ENCODE measurements at places on chromosomes 1 and 21.

DNA sequence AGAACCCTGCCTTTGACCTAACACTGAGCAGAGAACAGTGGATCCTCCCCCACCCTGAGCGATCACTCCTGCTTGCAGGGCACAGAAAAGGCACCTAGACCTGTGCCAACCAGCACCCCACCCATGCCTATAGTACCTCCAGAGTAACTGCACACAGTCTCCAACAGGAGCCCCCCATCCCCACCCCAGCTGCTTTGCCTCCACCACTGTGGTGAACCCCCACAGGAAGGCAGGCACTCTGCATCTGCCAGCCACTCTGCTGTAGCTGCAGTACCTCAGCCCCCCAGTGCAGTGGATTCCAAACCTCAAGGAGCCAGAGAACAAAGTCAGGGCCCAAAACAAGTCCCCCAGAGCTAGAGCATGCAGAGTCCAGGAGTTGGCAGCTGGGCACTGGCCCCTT, 10.7 kb downstream of the SPATC1L start:
- no peak for DNase-seq

GRCh38 chr1:21494196-21494595, 15.0 kb upstream of the ALPL start:
- DNase-seq = no peak

- no peak for DNase-seq
Measured at GRCh38 chr1:46490406-46490655, 695 bp downstream of the DMBX1 start.

DNA sequence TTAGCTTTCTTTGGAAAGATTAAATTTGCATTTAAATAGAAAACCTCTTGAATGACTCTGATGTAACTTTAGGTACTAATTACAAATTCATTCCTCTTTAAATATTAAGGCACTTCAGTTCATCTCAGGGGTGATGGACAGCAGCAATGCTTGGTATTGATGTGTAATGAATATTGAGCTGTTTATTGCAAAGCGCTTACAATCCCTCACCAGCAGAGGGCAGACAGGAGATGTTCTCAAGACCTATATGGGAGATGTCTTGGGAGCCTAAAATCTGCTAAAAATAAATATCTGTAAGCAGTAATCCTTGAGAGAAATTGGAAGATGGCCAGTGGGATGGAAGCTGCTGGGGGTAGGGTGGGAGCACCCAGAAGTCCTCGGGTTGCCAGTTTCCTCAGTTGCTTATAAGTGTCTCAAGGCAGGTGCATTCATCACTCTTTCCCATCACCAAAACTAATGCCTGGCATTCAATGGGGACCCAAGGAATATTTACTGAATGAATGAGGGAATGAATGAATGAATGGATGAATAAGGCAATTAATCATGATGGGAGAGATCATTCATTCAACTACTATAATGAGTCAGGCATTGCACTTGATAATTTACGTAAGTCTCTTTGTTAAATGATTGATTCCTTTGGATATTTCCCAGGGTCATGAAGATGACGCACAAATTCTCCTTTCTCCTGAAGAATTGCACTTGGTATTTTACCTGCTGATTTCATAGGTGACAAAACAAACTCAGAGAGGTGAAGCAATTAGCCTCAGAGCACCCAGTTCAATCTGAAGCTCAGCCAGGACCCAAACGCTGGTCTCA, 2.3 kb downstream of the KLHDC8A start:
- peak; percentile 70 for DNase-seq

DNA sequence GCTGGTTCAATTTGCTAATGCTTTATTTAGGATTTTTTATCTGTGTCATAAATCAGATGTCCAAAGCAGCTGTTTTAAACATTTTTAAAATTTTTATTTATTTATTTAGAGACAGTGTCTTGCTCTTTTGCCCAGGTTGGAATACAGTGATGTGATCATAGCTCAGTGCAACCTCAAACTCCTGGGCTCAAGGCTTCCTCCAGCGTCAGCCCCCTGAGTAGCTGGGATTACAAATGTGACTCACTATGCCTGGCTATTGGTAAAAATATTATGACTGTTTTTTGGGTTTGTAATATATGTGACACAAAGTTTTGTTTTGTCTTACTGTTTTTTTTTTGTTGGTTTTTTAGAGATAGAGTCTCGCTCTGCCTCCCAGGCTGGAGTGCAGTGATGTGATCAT, 11.8 kb downstream of the ZBED6 start:
- DNase-seq = no peak

DNA sequence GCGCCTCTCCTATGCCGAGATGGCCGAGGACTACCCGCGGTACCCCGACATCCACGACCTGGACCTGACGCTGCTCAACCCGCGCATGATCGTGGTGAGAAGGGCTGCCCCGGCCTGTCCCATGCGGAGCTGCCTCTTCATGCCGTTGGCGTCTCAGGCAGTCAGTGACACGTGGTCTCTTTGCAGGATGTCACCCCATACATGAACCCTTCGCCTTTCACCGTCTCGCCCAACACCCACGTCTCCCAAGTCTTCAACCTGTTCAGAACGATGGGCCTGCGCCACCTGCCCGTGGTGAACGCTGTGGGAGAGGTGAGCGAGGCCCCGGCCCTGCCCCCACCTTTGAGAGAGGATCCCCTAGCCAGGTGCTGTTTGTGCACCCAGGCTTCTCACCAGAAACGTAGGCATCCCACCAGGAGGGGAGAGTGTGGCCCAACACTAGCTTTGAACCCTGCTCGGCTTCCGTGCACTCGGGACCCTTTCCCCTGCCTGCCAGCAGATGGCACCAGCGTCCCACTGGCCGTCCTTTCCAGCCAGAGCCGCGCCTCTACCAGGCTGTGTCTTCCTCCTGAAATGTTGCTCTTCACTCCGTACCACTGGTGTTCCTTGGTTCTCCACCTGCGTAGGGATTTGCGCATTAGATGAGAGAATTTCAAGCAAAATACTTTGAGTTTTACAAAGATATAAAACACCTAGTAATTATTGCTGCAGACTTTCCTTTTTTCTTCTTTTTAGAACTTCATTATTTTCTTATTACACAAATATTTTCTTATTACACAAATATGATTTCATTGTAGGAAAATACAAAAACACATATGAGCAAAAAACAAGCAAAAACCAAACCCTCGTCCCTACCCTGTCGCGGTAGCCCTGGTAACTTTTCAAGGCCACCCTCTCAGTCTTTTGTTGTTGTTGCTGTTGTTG, 9.0 kb downstream of the NPPA start:
- peak; percentile 68 for DNase-seq

DNA sequence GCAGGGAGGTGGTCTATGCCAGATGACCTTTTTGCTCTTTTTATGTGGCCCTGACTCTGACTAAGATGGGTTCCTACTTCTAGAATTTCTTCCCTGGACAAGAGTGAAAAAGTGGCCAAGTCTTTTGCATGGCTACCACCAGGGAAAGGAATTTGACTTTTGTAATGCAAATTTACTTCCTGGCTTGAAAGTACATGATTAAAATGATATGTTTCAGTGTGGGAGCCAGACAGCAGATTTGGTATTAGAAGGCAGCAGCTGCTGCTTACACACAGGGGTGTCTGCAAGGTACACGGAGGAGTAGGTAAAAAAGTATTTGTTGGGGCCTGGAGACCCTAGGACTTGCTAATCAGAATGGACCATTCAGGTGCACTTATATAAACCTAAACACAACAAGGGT, 78.4 kb downstream of the KCND3 start:
- no peak for DNase-seq

- peak; percentile 65 for DNase-seq
Measured at GRCh38 chr1:58781541-58782177, 2.2 kb downstream of the JUN start.

DNA sequence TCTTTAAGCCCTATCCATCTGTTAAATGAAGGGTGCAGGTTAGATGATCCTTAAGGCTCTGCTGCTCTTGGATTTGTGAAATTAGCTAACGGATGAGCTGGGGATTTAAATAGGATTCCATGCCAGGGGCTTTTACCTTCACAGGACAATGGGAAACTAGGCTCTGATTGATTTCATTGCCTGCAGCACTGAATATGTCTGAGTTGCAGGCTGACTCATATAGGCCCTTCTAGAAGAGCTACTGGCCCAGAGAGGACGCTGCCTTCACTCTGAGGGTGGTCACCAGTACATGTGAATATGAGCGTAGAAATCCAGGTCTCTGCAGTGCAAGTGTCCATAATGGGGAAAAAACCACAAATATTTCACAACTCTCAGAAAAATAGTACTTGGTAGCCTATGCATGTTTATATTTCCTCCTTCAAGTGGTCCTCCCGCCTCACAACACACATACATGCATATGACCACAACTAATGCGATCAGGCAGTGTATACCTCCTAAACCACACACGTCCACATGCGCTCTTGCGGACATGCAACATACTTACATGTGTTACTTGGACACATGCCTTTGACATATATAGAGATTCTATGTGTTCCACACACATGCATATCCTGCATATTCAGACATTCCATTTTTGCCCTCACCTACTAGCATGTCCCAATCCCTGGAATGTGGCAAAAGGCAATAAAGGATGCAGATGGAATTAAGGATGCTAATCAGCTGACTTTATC, 233.8 kb upstream of the JUN start:
- DNase-seq = no peak

- no peak for DNase-seq
Measured at GRCh38 chr1:28540651-28541050, 12.2 kb upstream of the TRNAU1AP start.

GRCh38 chr1:82065916-82066315, 265.2 kb downstream of the ADGRL2 start:
- no peak for DNase-seq

GRCh38 chr1:27403065-27403726, 10.8 kb downstream of the GPR3 start:
- DNase-seq = peak; percentile 26

GRCh38 chr1:59266180-59266926, 30.5 kb upstream of the FGGY start:
- no peak for DNase-seq

DNA sequence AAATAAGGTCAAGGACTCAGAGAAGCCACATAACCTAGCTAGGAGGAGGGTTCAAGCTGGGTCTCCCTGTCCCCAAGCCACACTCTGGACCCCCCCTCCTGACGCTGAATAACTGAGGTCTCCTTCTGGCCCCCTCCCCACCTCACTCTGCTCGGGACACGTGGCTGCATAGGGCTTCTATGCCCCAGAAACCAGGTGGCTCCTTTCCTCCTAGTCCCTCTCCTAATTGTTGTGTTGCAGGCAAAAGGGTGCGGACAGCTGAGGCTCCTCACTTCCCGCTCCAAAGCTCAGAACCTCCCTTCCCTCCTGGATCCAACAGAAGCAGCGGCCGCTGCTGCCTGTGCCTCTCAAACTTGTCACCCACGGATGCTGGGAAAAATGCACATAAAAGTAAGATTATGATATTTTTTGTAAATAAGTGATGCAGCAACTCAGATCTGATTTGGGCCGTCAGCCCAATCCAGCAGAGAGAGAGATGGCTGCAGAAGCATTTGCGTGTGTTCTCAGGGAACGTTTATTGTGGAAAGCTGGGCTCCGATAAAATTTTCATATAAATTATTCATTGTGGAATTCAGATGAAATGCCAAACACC, 40.8 kb upstream of the C1orf174 start:
- DNase-seq = no peak

- no peak for DNase-seq
Measured at GRCh38 chr1:22688466-22688865, 22.2 kb upstream of the EPHB2 start.

GRCh38 chr1:55062801-55063576, 23.6 kb downstream of the PCSK9 start:
- no peak for DNase-seq

DNA sequence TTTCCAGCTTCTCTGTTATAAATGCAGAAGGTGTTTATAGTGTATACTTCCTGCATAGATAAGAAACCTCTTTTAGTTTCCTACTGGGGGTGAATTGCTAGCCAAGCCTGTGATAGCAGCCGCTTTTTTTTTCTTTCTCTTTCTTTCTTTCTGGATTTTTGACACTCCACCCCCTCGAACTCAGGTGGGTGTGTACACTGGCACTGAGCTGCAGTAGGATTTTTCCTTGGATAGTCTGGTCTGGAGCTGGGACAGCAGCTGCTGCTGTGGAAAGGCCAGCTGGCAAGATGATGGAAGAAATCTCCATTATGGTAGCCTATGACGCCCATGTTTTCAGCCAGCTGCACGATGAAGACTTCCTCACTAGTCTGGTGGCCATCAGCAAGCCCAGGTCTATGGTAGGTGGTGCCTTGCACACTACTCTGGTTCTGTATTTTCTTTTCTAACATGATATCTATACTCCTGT, 122.5 kb upstream of the CACYBP start:
- no peak for DNase-seq

DNA sequence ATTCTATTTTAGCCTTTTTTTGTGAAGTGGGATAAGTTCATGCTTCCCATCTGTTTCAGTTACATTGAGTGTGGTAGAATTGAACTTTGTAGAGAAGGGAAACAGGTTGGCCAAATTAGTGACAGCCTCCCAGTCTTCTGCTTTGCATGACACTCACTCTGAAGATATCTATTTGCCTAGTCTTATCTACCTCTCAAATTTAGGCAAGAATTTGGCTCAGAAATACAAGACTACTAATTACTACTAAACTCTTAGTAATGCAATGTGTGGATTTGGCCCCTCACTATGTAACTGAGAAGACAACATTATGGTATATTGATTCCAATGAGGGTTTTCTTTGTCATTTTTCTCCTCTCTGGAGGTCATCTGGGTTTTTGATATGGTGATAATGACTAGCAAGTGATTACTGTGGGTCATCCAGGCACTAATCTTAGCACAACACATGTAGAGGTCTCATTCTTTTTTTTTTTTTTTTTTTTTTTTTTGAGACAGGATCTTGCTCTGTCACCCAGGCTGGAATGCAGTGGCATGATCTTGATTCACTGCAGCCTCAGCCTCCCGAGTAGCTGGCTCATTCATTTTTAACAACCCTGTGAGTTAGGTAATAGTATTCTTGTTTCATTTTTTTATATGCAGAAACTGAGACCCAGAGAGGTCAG, 6.3 kb downstream of the FAM20B start:
- DNase-seq = no peak

GRCh38 chr21:38898422-38899096, 92.8 kb downstream of the ETS2 start:
- no peak for DNase-seq

DNA sequence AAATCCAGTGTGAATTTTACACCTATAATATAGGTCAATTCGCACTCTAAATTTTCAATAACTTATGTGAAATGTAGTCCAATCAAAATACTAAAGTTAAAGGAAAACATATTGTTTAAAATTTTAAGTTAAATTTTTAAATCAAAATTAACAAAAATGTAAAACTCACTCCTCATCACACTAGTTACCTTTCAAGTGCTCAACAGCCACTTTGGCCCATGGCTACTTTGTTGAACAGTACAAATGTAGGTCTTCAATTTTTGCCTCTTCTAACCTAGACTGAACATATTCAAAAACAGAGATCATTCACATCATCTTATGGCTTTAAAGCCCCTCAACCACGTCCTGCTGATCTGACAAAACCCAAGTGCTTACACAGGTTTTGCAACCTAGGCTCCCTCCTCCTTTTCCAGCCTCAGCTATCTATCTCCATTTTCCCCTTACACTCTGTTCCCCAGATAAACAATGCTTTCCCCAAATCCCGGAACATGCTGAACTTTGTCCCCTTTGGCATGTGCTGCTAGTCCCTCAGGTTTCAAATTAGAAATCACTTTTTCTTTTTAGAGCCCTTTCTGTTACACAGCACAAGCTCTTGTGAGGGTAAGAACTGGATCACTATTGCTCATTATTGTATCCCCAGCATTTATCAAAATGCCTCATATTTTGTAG, 110.6 kb downstream of the AKT3 start:
- DNase-seq = no peak

- no peak for DNase-seq
Measured at GRCh38 chr1:23163395-23163794, 5.3 kb downstream of the LUZP1 start.

Measured in BE2C (cell line).